ENCODE measurements at places on chromosomes 12 and 14. TPM values are rescaled to one million over a fixed set of nuclear protein-coding genes. Genes with fewer than 3 reads are reported as not detected.

DNA sequence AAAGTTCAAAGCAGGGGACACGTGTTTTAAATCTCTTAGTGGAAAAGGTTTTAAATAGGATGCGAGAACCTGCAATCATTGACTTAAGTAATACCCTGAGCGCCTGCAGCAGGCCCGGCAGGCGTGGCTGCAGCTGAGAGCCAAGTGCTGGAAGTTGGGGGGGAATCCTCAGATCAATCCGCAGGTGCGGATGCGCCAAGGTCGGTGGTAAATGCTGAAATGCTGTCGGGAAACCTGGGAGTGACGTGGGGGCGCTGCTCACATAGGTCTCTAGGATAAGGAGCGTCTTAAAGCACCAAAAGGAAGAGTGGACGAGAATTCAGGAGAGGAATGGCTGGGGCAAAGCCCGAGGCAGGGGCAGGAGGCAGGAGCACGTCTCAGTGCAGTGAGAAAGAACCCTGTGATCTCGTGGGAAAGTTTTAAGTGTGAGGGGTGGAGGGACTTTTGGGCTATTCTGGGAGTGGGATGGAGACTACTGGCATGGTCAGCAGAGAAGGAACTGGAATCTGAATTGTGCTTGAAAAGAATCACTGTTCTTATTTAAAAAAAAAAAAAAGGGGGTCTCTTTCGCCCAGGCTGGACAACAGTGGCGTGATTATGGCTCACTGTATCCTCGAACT is 883 bp upstream of the CDCA4 start:
- peak overlapping the region; percentile 14 for H3K4me3 ChIP-seq
- H3K4me1 ChIP-seq, result peaks cover 32% of the 10 kb centered on the region
- H3K27ac ChIP-seq, result peak overlapping the region; percentile 76
- peak; percentile 46 for DNase-seq
- no peaks in the 10 kb centered on the region for H3K36me3 ChIP-seq
- no peaks in the 10 kb centered on the region for H3K27me3 ChIP-seq

GRCh38 chr14:22565391-22565945 is 23.6 kb downstream of the DAD1 start:
- H3K4me3 ChIP-seq, result no peak overlapping the region
- peak overlapping the region; percentile 13 for H3K27ac ChIP-seq
- no peak for DNase-seq

DNA sequence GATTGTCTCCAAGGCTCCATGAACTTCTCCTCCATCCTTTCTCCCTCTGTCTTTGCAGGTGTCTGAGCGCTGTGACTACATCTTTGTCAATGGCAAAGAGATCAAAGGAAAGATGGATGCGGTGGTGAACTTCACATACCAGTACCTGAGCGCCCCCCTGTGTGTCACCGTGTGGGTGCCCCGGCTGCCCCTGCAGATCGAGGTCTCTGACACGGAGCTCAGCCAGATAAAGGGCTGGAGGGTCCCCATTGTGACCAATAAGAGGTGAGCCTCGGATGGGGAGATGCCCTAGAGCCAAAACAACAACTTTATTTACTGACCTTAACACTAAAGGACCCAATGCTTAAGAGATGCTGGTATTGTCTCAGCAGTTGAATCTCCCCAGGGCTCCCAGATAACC is 130.0 kb downstream of the SLC15A4 start:
- no peaks in the 10 kb centered on the region for H3K27me3 ChIP-seq
- no peaks in the 10 kb centered on the region for H3K4me1 ChIP-seq
- H3K27ac ChIP-seq, result no peak overlapping the region
- H3K36me3 ChIP-seq, result no peaks in the 10 kb centered on the region
- H3K4me3 ChIP-seq, result no peak overlapping the region

- H3K4me3 ChIP-seq, result no peak overlapping the region
- H3K27ac ChIP-seq, result no peak overlapping the region
- no peaks in the 10 kb centered on the region for H3K27me3 ChIP-seq
- H3K4me1 ChIP-seq, result peaks cover 12% of the 10 kb centered on the region
- H3K36me3 ChIP-seq, result no peaks in the 10 kb centered on the region
Observed at GRCh38 chr14:70904373-70904772, 2.9 kb upstream of the PCNX1 start.

- no peaks in the 10 kb centered on the region for H3K36me3 ChIP-seq
- no peak overlapping the region for H3K4me3 ChIP-seq
- H3K27me3 ChIP-seq, result no peaks in the 10 kb centered on the region
- no peak for DNase-seq
Observed at GRCh38 chr14:59313144-59313651, 124.7 kb downstream of the DAAM1 start.

GRCh38 chr12:109736552-109737108 is 23.0 kb downstream of the FAM222A start:
- H3K27me3 ChIP-seq, result no peaks in the 10 kb centered on the region
- peaks cover 63% of the 10 kb centered on the region for H3K4me1 ChIP-seq
- peak; percentile 47 for DNase-seq
- H3K36me3 ChIP-seq, result no peaks in the 10 kb centered on the region
- peak overlapping the region; percentile 70 for H3K27ac ChIP-seq

- H3K27me3 ChIP-seq, result no peaks in the 10 kb centered on the region
- no peaks in the 10 kb centered on the region for H3K36me3 ChIP-seq
- peaks cover 16% of the 10 kb centered on the region for H3K4me1 ChIP-seq
- H3K4me3 ChIP-seq, result no peak overlapping the region
Observed at GRCh38 chr12:109307051-109307450, 2.0 kb downstream of the FOXN4 start.

DNA sequence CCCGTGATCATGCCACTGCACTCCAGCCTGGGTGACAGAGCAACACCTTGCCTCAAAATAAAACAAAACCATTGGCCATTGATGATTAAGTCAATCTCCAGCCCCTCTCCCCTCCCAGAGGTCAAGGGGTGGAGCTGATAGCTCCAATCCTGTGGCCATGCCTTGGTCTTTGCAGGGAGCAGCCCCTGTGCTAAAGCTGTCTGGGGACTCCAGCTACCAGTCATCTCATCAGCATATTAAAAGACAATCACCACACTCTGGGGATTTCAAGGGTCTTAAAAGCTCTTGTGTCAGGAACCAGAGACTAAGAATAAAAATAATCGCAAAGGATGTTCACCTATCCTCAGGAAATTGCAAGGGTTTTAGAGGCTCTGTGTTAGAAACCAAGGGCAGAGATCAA is 30.6 kb downstream of the HCAR2 start:
- no peak overlapping the region for H3K4me3 ChIP-seq
- no peaks in the 10 kb centered on the region for H3K36me3 ChIP-seq
- H3K4me1 ChIP-seq, result no peaks in the 10 kb centered on the region
- no peak for DNase-seq

EIF2S3B gene
- 0.26 TPM for total RNA-seq

GZMB gene
- not detected for total RNA-seq

YBX3 gene
- 293 TPM for total RNA-seq

TMEM117 gene
- 19.2 TPM for total RNA-seq
